ENCODE measurements at places on chromosomes 3 and 15. TPM values are rescaled to one million over a fixed set of nuclear protein-coding genes. Genes with fewer than 3 reads are reported as not detected.

The DAPK2 gene
- 13.4 TPM for total RNA-seq

The NEK11 gene
- 3.1 TPM for total RNA-seq

The PGBD4 gene
- total RNA-seq: 3.8 TPM

The KBTBD12 gene
- total RNA-seq: not detected

The SCN11A gene
- 0.08 TPM for total RNA-seq

- no peak overlapping the region for H3K27ac ChIP-seq
- DNase-seq: no peak
- peaks cover 5% of the 10 kb centered on the region for H3K36me3 ChIP-seq
- H3K27me3 ChIP-seq: no peaks in the 10 kb centered on the region
Observed at GRCh38 chr3:27610800-27611525, 111.2 kb downstream of the EOMES start.

DNA sequence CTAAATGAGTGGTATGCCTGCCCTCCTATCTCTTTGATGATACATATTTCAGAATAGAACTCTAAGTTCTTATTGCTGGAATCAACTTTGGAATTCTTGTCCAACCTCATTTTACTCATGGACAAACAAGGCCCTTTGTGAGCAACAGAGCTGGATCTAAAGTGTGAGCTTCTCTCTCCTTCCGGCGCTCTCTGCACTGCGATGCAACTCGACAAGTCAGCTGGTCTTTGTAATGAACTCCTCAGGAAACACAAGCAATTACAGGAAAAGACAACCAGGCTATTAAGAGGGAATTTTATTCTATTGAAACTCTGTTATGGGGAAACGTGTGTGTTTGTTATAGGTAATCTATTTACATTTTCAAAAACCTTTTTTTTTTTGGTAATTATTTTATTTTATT, 20.3 kb upstream of the NRROS start:
- H3K36me3 ChIP-seq: no peaks in the 10 kb centered on the region
- peaks cover 13% of the 10 kb centered on the region for H3K4me1 ChIP-seq
- DNase-seq: no peak

GRCh38 chr3:46143951-46144473, 64.1 kb downstream of the CCR1 start:
- H3K36me3 ChIP-seq: peaks cover 17% of the 10 kb centered on the region
- H3K4me3 ChIP-seq: no peak overlapping the region
- H3K27ac ChIP-seq: no peak overlapping the region
- peaks cover 23% of the 10 kb centered on the region for H3K4me1 ChIP-seq
- DNase-seq: no peak

DNA sequence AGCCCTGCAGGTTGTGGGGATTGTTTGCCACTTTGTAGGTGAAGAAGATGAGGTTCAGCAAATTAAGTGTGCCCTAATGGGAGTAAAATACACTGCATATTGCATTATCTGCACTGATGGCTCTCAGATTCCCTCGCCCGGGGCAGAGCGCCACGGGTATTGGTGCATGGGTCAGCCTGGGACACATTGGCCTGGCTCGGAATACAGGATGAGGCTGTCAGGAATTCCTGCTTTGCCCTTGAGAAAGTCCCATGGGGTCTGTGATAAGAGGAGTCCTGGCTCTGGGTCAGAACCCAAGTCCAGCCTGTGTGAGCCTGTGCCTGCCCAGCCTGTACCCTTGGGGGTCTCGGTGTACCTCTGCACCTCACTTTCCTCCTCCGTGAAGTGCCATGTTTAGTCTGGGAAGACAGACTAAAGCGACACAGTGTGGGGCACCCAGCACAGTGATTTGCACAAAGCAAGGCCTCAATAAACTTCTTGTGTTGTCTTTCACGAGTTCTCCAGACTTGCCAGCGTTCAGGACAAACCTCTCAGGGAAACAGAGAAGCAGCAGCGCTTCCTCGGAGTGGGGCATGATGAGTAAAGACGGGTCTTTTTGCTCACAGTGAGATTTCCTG, 107.6 kb downstream of the LRRK1 start:
- H3K27ac ChIP-seq: no peak overlapping the region
- no peaks in the 10 kb centered on the region for H3K36me3 ChIP-seq
- H3K27me3 ChIP-seq: peaks cover 2% of the 10 kb centered on the region
- DNase-seq: no peak
- peaks cover 2% of the 10 kb centered on the region for H3K4me1 ChIP-seq

- H3K27ac ChIP-seq: no peak overlapping the region
- peaks cover 21% of the 10 kb centered on the region for H3K36me3 ChIP-seq
- H3K4me1 ChIP-seq: peaks cover 4% of the 10 kb centered on the region
Observed at GRCh38 chr3:183312433-183312832, 59.4 kb downstream of the B3GNT5 start.

DNA sequence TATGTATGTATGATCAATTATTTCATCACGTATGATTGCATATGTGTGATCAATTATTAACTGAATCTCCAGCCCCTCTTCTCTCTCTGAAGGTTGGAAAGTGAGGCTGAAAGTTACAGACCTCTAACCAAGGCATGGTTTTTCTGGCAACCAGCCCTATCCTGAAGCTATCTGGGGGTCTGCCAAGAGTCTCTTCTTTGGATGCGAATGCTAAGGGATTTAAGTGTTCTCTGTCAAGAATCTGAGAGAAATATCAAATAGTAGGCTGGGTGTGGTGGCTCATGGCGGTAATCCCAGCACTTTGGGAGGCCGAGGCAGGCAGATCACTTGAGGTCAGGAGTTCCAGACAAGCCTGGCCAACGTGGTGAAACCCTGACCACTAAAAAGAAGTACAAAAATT, 8.1 kb downstream of the NKTR start:
- no peak overlapping the region for H3K4me3 ChIP-seq
- no peaks in the 10 kb centered on the region for H3K27me3 ChIP-seq
- peaks cover 49% of the 10 kb centered on the region for H3K4me1 ChIP-seq
- DNase-seq: no peak
- H3K36me3 ChIP-seq: peaks cover 37% of the 10 kb centered on the region

DNA sequence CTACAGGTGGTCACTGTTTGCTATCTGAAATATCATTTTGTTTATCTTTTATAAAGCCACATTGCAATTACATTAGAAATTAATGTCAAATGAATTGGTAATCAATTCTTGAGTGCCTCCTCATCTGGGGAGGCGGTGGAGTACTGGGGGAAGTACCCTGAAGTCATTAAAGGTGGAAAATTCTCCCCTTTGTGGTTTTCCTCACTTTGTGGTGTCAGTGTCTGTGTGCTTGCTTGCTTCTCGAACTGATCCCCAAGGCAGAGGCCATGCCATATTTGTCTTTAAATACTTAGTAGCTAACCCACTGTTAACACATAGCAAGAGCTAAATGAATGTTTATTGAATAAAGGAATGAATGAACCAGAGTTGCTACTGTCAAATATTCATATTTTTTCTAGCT, 40.5 kb upstream of the CCK start:
- DNase-seq: no peak
- no peak overlapping the region for H3K27ac ChIP-seq
- H3K27me3 ChIP-seq: peaks cover 3% of the 10 kb centered on the region
- H3K36me3 ChIP-seq: no peaks in the 10 kb centered on the region

GRCh38 chr3:174907027-174907426, 47.9 kb downstream of the NAALADL2 start:
- no peak overlapping the region for H3K4me3 ChIP-seq
- no peaks in the 10 kb centered on the region for H3K27me3 ChIP-seq
- H3K4me1 ChIP-seq: no peaks in the 10 kb centered on the region
- DNase-seq: no peak
- H3K27ac ChIP-seq: no peak overlapping the region

- no peak for DNase-seq
- H3K27ac ChIP-seq: no peak overlapping the region
- no peaks in the 10 kb centered on the region for H3K4me1 ChIP-seq
- no peaks in the 10 kb centered on the region for H3K36me3 ChIP-seq
- H3K4me3 ChIP-seq: no peak overlapping the region
Observed at GRCh38 chr3:175489406-175489805, 630.3 kb downstream of the NAALADL2 start.

DNA sequence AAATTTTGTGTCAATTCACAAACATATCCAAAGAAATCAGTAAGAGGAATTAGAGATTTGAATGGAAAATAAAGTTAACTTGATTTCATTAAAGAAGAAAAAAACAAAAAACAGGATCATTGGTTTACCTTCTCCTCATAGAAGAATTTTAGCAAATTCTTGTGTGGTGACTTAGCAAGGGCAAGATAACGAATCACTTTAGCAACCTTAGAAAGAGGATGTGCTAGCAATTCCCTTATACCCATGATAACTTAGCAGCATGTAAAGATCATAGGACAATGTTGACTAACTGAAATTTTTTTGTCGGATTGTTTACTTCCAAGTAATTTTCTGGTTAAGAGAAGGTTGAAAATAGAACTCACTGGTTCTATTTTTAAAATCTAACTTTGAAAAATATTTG, 609.3 kb downstream of the GBE1 start:
- H3K4me1 ChIP-seq: no peaks in the 10 kb centered on the region
- H3K4me3 ChIP-seq: no peak overlapping the region
- no peak for DNase-seq
- H3K36me3 ChIP-seq: no peaks in the 10 kb centered on the region
- no peak overlapping the region for H3K27ac ChIP-seq

- H3K4me1 ChIP-seq: no peaks in the 10 kb centered on the region
- no peak for DNase-seq
- no peak overlapping the region for H3K27ac ChIP-seq
- H3K36me3 ChIP-seq: no peaks in the 10 kb centered on the region
- no peak overlapping the region for H3K4me3 ChIP-seq
Observed at GRCh38 chr3:2452249-2452648, 353.6 kb downstream of the CNTN4 start.

- no peak overlapping the region for H3K4me3 ChIP-seq
- DNase-seq: no peak
- H3K36me3 ChIP-seq: peaks cover 33% of the 10 kb centered on the region
Observed at GRCh38 chr3:186933816-186934215, 3.5 kb downstream of the ST6GAL1 start.

DNA sequence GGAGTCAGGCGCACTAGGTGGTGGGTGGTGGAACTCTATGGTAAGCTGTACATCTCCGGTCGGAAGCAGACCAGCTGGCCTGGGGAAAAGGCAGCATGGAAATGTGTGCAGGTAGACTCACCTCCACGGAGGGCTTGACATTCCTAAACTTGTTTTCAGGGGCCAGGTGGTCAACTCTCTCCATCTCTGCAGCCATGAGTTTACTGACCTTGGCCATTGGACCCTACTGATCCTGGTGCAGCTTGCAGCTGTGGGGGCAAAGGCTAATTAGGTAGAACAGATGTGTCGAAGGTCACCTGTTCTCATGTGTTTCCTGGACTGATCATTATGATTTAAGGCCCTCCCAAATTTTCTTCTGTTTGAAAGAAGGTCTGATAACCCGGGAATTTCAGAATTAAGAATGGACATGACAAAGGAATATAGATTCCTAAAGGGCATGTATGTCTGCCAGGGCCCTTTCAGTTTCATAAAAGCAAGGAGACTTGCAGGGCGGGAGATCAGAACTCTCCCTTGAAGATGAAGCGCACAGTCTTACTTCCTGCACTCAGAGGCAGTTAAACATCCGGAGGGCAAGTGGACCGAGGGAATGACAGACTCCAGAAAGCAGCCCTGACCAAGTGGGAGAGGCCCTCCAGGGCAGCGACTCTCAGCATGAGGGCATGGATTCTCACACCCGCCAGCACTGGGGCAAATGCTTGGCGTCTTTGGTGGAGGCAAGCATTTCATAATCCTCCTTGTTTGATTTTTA, 56.1 kb upstream of the CMTM7 start:
- H3K36me3 ChIP-seq: no peaks in the 10 kb centered on the region
- peak overlapping the region; percentile 22 for H3K4me3 ChIP-seq
- DNase-seq: peak; percentile 36
- peak overlapping the region; percentile 34 for H3K27ac ChIP-seq
- H3K4me1 ChIP-seq: peaks cover 18% of the 10 kb centered on the region

DNA sequence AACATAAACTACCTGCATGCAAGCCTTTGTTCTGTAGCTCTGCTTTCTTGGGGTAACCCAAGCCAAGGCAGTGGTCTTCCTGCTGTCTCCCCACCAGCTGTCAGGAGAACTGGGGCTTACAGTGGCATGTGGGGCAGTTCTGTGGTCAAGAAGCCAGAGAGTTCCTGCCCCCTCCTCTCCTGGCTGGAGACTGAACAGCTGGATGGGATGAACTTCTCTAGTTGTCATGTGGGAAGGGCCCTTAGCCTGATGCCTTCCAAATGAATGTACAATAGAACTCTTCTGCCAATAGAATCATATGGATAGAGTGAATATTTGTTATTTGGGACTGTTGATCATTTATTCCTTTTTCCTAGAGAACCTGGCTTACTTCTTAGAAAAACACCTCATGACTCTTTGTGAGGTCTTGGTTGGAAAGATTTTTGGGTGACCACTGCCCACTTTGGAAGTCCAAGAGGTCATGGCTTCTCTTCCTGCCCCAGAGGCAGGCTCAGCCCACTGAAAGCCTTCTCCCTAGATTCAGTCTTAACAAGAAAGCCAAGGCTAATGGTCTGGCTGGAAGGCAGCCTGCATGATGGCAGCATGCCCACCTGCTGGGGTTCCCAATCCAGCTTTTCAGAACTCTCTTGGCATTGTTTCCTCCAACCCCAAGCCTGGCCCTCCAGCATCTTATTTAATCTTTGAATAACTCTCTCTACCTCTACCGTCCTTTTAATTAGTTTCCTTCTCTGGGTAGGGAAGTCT, 462.9 kb upstream of the PROK2 start:
- no peaks in the 10 kb centered on the region for H3K4me1 ChIP-seq
- no peak for DNase-seq

DNA sequence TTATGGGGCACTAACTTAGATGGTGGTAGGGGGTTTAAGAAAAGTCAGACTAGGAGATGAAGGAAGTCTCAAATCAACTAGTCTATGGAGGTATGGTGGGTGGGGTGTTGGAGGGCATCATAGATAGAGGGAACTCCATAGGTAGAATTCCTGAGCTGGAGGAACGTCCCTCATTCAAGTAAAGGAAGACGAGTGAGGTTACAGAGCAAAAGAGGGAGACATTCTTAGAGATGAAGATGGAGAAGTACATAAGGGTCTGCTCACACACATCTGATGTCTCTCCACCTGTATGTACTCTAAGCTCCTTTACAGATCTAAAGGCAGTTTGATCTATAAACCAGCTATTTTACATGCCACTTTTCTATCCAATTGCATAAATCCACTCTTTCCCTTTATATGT, 1.4 kb downstream of the PLSCR1 start:
- H3K36me3 ChIP-seq: peaks cover 41% of the 10 kb centered on the region
- peaks cover 58% of the 10 kb centered on the region for H3K4me1 ChIP-seq
- H3K27ac ChIP-seq: peak overlapping the region; percentile 99
- H3K27me3 ChIP-seq: no peaks in the 10 kb centered on the region
- no peak for DNase-seq

DNA sequence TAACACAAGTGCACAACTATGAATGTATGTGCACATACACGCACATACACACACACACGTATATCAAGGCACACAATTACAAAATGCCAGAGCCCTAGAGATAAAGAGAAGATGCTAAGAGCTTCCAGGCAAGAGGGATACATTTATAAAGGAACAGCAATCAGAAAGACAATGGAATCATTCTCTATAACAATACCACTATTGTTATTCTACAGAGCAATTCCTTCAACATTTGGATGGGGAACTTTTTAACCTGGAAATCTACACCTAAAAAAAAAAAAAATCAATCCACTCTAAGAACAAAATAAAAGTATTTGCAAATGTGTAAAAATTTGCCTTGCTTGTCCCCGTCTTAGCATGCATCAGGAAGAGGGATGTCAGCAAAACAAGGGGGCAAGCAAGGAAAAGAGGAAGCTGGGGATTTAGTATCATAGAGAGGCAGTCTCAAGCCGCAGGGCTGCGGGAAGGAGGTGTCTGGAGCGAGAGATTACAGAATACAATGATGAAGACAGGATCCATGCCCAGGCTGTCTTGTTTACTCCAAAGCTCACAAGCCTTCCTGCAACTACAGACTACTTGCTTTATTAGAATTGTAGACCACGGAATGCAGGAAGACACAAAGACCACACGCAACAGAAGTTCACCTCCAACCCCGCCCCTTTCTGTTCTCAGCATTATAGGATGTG, 220.2 kb downstream of the NTRK3 start:
- H3K36me3 ChIP-seq: no peaks in the 10 kb centered on the region
- H3K4me1 ChIP-seq: peaks cover 3% of the 10 kb centered on the region

All from activated naive CD8-positive, alpha-beta T cell treated with anti-CD3 and anti-CD28 coated beads, Interleukin-2, amount 10 ng/mL, durations not matched to agents 7 days and 5 days (primary cell).